LHCN-M2 (cell line): ENCODE measurements at places on chromosomes 1 and 21.

DNA sequence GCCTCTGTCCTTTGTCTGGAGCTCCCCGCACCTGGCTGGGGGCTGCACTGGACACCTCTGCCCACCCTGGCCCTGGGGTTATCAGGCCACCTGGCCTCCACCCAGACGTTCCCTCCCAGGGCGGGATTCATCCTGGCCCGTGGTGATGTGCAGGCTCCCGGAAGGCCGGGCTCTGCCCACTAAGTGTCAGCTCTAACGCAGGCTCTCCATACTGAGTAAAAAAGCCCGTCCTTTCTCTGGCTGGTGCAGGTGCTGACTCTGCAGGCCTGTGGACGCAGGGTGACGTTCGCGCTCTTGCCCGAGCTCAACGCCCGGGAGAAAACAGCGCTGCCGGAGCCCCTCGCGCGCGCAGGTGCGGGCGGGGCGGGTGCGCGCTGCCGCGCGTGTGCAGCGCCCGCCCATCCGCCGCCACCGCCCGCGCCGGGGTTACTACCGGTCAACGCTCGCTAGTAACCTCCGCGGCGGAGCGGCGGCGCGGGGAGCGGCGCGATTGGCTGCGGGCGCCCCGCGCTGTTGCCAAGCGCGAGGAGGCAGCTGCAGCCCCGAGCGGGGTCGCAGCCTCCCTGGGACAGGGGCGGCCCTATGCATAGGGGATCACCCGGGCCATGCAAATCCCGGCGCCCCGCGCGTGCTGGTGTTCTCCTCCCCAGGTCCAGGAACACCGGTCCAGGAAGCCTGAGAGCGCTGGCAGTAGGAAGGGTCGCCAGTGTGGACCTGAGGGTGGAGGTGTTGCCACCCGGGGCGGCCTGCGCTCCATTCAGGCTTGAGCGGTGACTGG, 15.7 kb downstream of the ABCG1 start:
- DNase-seq: no peak

- peak; percentile 18 for DNase-seq
Measured at GRCh38 chr21:34702341-34703170, 33.8 kb downstream of the CLIC6 start.

DNA sequence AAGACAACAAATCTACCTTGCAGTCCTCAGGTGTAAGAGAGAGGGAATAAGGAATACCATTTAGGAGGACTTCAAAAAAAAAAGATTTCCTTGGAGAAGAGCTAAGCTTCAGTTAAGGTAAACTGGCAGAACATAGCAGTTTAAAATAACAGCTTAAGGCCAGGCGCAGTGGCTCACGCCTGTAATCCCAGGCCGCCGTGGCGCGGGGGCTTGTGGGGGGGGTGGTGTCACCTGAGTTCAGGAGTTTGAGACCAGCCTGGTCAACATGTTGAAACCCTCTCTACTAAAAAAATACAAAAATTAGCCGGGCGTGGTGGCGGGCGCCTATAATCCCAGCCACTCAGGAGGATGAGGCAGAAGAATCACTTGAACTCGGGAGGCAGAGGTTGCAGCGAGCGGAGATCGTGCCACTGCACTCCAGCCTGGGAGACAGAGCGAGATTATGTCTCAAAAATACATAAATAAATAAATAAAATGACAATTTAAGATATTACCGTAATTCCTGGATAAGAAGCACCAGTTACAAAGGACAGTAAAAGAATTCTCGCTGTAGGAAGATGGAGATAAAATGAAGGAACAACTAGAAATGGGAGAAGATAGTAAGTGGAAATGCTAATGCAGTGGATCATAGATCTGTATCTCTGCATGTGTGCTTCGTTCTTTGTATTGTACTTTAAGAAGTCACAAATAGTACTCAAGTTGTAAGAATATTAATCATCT, 1140.2 kb downstream of the NCAM2 start:
- DNase-seq: no peak

- DNase-seq: peak; percentile 90
Measured at GRCh38 chr1:86137436-86137835, 19.1 kb downstream of the COL24A1 start.

GRCh38 chr1:181221078-181221477, 132.6 kb downstream of the IER5 start:
- DNase-seq: no peak

GRCh38 chr1:239178961-239179360, 207.4 kb upstream of the CHRM3 start:
- DNase-seq: no peak

- no peak for DNase-seq
Measured at GRCh38 chr1:199307496-199308264, 668.8 kb downstream of the PTPRC start.

DNA sequence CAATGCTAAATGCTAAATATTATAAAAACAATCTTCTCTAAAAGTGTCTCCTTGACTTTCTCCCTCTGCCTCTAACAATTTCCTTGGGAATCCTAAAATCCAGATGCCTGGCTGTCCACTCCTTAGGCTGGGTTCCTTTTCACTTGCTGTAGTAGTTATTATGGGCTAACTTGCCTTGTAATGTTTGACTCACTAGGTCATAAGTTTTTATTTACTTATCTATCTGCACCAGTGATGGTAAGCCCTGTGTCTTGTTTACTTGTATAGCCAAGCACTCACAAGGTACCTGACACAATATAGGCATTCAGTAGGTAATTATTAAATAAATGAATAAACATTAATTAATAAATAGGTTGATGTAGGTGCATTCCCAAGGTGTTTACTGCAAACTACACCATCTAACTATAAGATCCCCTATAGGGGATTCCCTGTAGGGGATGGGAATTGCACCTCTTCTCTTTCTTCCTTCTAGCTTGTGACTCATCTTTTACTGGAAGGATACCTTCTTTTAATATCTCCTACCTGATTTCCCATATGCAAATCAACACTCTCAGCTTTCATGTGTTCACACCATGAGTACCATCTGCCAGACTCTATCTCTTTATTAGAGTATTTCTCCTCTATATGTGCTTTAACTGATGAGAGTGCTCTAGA, 14.7 kb upstream of the CHIA start:
- DNase-seq: no peak

DNA sequence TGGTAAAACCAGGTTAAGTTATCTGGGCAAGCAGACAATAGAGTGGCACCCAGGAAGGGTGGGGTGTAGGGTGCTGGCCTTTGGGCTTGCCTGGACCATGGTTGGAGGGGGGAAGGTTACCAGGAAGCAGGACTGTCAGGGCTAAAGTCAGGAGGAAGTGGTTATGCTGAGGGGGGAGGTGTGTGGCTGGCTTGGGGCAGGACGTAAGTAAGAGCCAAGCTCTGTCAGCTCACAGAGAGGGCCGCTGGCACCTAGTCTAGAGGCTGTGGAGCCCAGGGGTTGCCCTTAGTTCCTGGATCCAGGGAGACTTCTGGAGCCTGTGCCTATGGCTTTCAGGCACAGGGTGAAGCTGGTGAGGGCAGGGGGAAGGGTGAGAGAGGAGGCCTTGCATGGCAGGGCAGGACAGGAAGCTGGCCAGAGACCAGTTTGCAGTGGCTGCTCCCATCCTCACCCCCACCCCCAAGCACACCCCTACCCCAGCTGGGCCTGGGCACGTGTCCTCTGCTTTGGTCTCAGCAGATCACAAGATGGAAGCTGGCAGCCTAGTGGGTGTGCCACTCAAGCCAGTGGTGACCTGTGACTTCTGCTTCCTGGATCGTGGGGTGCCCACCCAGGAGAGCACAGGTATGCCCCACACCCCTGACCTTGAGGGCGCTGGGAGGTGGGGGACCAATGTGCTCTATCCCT, 20.5 kb upstream of the SMYD3 start:
- no peak for DNase-seq

GRCh38 chr1:17081439-17081838, 27.6 kb upstream of the SDHB start:
- no peak for DNase-seq

GRCh38 chr1:156711011-156711817, 5.8 kb upstream of the CRABP2 start:
- no peak for DNase-seq

DNA sequence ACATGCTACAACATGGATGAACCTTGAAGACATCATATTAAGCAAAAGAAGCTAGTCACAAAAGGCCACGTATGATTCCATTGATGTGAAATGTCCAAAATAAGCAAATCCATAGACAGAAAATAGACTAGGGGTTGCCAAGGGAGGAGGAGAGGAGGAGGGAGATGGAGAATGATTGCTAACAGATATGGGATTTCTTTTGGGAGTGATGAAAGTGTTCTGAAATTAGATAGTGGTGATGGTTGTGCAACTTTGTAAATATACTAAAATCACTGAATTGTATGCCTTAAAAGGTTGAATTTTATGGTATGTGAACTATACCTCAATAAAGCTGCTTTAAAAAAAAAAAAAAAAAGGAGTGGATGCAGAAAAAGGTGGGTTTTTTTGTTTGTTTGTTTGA, 7.6 kb downstream of the CLSTN1 start:
- DNase-seq: no peak

DNA sequence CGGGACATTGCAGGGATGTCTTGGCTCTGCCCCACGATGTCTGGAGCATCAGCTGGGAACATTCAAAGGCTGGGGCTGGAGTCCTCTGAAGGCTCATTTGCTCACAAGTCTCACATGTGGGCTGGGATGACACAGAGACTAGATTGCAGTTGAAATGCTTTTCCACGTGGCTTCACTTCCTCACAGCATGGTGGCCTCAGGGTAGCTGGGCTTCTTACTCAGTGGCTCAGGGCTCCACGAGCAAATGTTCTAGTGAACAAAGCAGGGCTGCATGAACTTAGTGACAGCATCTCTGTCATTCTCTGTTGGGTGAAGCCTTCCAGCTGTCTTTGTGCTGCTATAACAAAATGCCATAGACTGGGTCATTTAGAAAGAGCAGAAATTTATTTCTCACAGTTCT, 247.0 kb upstream of the POU3F1 start:
- no peak for DNase-seq

- peak; percentile 25 for DNase-seq
Measured at GRCh38 chr1:21845646-21846641, 33.9 kb downstream of the LDLRAD2 start.

- DNase-seq: no peak
Measured at GRCh38 chr21:15414057-15414456, 315.7 kb upstream of the USP25 start.

GRCh38 chr1:40096977-40097782, at the start of gene PPT1:
TSS of gene PPT1 (minus strand) at chr1:40097252. CDS start at chr1:40097238, 14 bp downstream.
- DNase-seq: peak; percentile 60

DNA sequence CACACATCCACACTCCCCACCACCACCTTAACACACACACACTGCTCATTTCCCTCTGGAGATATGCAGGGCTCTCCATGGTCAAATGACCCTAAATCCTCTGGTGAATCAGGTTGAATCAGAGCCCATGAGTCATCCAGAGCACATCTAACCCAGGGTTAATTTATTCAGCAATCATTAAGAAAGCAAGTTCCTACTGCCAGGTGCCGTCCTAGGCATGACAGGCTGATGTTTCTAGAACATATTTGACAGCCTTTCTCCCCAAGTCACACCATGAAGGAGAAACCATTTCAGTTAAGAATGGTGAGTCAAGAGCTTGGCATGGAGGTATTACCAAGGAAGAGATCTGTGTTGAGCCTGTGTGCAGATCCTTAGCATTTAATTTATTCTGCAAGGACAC, 194.3 kb upstream of the CAMK1G start:
- DNase-seq: peak; percentile 98

DNA sequence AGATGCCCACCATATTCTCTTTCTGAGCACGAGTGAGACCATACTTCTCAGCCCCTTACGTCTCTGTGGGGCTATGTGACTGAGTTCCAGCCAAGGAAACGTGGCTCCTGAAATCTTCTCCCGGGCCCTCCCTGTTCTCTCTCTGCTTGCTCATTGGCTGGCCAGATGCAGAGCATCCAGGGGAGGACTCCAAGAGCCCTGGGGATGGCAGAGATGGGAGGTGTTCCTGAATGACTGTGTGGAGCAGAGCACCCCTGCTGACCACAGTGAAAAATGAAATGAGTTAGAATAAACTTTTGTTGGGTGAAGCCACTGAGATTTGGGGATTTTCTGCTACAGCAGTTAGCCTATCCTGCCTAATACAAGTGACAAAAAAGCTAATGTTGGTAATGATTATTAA, 23.8 kb downstream of the KIAA0040 start:
- no peak for DNase-seq

- peak; percentile 39 for DNase-seq
Measured at GRCh38 chr1:174049514-174049913, 27.4 kb upstream of the RC3H1 start.

DNA sequence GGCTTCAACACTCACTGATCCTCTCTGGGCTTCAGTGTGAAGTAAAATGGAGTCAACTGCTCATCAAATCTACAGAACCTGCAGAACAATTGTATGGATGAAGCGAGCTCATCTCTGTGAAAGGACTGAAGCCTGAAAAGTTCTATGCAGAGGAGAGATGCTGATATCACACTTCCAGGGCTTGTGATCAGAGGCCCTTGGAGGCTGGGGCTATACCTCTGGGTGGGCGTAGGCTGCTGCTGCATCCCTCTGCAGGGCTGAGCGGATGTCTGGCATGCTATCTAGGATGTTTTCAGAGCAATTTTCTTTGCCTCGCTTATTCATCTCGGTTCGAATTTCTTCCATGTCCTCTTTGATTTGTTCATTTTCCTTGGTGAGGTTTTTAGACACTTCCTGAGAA, 17.6 kb downstream of the OLFML2B start:
- no peak for DNase-seq

DNA sequence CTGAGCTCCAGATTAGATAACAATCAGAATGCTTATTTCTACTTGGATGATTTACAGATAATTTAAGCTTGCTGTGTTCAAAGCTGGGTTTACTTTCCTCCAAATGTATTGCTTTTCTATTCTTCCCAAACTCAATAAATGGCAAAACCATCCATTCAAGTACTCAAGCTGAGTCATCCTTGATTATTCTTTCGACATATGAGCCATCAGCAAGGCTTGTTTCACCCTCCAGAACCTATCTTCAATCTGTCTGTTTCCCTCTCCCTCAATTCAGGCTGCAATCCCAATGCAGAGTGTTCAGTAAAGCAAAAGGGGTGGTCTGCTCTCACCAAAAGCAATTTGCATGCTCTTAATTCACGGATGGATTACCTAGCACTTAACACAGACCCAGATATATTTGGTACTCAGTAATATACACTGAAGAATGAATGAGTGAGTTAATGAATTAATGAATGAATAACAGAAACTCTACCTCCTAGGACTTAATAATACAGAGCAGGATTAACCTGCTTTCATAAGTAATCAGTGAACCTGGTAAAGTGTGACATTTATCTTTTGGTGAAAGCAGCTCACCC, 41.9 kb downstream of the DDR2 start:
- DNase-seq: peak; percentile 58

- DNase-seq: no peak
Measured at GRCh38 chr1:35407743-35408142, 139.2 kb downstream of the ZMYM4 start.

GRCh38 chr1:208242146-208242545, 2.0 kb downstream of the PLXNA2 start:
- DNase-seq: no peak

DNA sequence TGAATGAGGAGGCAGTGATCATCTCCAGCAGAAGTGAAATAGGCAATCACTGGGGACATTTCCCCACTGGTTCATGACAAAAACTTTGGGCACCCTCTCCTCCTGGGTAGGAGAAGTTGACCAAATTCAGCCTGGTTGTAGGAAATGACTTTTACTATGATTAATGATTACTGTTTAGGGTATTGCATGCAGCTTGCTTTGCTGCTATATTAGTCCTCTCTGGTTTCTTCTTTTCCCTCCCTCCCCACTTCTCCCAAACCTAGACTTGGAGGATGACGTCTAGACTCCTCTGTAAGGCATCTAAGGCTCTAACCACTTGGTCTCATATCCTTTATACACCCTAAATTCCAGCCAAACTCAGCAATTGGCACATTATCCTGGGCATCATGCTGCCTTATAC, 3.4 kb upstream of the RGS16 start:
- DNase-seq: no peak
